ENCODE measurements at places on chromosomes 4 and X.

DNA sequence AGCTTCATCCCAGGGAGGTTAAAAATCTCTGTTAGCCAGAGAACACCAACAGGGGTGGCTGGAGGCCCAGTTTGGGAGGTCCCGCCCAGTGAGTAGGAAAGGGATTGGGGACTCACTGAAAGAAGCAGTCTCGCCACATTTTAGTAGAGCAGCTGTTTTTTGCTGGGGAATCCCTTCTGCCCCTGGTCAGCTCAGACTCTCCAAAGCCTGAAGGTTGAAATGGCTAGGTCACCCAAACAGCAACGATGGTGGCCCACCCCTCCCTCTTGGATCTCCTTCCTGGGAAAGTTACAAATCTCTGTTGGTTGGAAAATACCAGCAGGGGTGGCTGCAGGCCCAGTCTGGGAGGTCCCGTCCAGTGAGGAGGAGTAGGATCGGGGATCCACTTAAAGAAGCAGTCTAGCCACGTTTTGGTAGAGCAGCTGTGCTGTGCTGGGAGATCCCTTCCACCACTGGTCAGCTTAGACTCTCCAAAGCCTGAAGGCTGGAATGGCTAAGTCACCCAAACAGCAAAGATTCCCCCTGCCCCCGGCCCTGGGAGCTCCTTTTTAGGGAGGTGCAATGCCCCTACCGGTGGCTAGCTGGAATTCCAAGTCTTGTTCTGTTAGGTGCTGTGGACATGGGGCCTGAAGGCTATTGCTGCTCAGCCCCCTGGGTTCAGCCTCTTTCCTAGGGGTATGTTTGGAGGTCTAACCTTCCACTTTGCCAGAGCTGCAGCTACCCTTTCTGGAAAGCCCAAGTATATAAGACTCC is 40.0 kb upstream of the TEX13A start:
- DNase-seq: no peak

DNA sequence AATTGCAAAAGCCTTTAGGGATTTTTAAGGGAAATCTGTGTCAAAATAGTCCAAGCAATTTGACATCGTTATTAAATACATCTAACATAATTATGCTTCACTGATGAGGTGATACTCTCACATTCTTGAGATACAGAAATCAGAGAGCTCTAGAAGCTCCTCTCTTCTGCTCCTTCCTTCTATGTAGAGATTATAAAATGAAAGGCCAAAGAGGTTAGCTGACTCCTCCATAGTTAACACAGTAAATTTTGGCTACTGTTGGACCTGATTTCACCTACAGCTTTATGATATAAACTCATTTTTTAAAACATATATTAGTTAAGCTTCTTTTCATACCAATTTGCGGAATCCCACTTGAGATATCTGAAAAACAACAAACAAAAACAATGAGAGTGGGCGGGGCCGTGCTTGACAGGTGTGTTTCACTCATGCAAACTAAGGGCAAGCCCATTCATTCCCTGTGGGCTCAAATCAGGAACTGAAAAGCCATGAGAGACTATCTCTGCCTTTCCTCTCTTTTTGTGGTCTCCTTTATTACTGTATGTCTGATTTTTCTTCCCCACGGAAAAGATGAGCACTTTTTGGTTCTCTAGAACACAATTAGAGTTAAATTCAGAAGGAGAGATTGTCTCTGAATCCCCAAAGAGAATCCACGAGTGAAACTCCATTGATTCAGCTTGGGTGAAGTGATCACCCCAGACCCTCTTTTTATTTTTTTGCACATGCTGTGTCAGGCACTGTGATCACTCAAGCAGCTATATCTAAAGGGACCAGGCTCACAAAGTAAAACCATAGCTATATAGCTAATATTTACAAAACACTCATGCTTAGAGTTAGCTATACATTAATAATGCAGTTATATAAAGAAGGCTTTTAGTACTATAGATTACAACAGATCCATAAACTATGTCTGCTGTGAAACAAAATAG is 566.3 kb downstream of the IL15 start:
- no peak for DNase-seq

DNA sequence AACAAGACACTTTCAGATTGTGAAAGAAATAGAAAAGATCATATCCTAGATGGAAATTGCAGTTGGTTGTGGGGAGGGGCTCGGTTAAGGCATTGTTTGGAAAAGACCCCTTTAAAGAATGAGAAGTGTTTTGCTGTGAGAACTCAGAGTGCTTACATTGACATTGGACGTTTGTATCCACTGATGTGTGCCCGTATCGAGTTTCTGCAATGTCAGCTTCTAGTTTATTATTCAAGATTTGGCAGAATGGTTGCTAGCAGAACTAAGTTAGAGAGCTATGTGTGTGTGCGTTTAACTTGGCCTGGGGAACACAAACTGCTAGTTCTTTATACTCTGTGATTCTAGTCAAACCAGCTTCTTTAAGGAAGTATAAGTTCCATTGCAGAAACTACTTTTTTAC is 2702.5 kb downstream of the PCDH7 start:
- DNase-seq: no peak

- DNase-seq: peak; percentile 24
Observed at GRCh38 chrX:23901805-23902204, 5.9 kb downstream of the APOO start.

GRCh38 chr4:2075987-2076907 is 17.1 kb downstream of the NAT8L start:
- DNase-seq: no peak

- no peak for DNase-seq
Observed at GRCh38 chr4:17546222-17546621, 30.8 kb upstream of the LAP3 start.

DNA sequence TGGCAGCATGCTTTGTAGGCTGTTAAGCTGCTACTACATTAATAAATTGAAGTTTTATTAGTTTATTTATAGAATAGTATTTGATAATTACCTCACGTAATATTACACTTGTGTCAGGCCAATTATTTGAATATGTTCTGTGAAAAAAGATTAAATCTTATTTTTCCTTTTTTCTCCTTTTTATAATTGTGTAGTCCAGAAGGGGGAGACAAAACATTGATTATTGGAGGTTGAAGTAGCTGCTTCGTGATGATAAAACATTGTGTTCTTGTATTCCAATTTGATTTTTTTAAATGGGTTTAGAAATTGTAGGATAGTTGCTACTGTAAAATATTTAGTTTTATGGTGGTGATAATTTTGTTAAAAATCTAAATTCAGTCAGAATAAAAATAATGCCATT is 85.7 kb downstream of the DIAPH2 start:
- no peak for DNase-seq

DNA sequence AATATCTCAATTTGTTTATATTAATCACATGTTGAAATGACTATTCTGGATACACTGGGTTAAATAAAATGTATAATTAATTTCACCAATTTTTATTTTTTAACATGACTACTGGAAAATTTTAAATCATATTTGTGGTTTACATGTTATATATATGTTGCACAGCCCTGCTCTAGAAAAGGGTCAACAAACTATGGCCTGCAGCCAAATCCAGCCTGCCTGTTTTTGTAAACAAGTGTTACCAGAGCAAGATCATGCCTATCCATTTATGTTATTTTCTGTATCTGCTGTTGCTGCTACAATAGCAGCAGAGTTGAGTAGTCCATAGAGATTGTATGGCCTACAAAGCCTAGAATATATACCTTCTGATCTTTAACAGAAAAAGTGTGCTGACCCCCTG is 1.2 kb downstream of the TCEANC start:
- DNase-seq: no peak

GRCh38 chrX:72306085-72306801 is 529 bp upstream of the CITED1 start:
- DNase-seq: no peak

GRCh38 chr4:793093-793861 is 32.7 kb downstream of the CPLX1 start:
- DNase-seq: no peak

DNA sequence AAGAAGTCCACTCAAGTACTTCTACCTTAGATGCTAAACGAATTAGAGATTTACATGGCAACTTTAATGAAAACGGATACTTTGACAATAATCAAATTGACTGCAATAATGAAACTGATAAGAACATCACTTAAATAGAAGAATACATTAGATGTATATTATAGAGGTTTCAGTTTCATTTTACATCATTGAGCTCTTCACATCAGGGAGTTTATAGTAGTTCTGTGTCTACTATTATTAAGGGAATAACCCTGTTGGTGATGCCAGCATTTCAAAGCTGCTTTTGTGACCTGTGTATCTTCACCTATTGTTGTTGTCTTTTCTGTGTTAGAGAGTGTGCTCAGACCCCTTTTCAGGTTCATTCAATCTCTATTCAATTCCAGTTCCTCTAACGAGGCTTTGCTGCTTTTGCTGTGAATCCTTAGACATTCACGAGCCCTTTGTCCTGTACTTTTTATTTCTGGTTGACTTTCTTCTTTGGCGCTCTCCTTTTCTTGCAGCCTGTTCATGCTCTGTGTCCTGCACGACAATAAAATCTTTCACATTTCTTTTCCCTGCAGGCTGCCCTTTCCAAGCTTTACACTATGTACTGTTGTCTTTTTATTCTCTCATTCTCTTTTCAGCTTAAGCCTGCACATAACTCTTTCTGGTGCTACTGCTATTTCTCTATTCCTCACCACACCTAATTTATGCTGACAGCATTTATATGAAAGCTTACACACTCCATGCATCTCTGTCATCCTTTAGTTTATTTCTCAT is 232.1 kb downstream of the CPE start:
- DNase-seq: no peak
